SK-N-SH (cell line): ENCODE measurements at places on chromosomes 2 and 18.
A peak's percentile ranks its signal among the peaks of the same experiment; 100 is the strongest.

DNA sequence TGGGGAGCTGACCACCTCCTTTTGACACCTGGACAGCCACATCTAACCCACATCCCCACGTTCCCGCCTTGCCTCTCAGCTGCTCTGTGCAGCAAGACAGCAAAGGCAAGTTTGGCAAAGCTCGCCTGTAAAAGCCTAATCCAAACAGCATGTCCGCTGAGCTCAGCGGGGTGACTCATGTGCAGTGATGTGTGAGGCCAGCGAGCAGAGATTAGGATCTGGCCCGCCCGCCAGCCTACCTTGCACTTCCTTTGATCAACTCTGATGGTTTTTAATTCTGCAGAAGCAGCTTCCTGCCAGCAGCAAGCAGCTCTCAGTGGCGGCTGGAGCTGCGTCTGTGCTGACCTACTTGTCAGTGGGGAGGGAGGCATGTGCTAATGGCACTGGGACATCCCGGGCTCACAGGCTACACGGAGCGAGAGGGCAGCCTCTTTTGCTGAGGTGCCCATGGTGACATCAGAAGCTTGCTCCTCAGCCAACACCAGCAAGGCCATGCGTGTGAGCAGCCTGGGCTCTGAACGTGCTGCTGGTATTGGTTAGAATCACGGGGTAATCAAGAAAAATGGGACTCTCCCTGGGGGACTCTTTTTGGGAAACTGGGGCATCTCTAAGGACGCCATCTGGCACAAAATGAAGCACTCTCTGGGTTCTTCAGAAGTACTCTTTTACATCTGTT is 36.0 kb upstream of the EML4 start:
- DNase-seq = peak; percentile 85

- DNase-seq = peak; percentile 35
Observed at GRCh38 chr18:44681076-44681970, 635 bp downstream of the SETBP1 start.

DNA sequence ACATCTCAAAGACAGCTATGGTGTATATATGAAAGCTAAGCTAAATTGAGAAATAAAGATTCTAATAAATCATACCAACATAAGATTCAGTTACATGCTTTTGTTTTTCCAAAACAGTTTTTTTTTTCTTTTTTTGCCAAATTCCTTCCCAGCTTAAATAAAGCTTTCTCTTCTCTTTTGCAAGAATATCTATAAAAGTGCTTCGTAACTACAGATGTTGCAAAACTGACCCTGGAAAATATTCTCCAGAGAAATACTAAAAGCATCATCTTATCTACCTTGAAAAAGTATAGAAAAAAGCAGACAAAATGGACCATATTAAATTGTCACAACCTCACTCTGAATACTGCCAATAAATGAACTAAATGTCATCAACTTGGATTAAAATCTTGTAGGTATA is 38.7 kb downstream of the FANCL start:
- DNase-seq = no peak

DNA sequence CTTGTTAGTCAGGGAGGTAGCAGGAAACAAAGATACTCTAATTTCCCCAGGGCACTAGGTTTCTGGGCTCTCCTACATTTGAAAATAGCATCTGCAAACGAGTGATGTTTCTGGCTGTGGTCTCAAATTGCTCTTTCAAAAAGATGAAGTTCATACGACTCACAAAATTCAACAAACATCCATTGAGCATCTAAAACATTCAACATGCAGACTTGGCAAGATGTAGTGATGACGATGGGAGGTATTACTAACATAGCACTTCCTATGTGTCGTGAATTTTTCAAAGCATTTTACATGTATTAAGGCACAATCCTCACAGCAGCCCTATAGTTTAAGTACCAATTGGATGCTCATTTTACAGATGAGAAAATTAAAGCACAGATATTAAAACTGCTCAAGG is 5.2 kb downstream of the CCBE1 start:
- no peak for DNase-seq

- DNase-seq = no peak
Observed at GRCh38 chr2:144943293-144943941, 423.5 kb upstream of the ZEB2 start.

GRCh38 chr18:25881149-25881548 is 209.3 kb downstream of the SS18 start:
- no peak for DNase-seq

DNA sequence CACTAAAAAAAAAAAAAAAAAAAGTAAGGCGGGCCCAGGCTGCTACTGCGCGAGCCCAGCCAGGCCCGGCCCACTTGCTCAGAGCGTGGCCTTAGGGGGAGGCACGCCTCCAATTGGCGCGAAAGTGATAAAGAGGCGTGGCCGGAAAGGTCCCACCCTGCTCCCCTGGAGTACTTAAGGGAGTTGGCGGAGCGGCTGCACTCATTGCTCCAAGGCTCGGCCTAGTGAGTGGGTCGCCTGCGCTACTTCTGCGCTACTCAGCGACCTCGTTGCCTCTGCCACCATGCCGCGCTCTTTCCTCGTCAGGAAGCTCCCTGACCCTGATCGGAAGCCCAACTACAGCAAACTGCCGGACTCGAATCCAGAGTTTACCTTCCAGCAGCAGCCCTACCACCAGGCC is 36.9 kb downstream of the UNC80 start:
- no peak for DNase-seq

DNA sequence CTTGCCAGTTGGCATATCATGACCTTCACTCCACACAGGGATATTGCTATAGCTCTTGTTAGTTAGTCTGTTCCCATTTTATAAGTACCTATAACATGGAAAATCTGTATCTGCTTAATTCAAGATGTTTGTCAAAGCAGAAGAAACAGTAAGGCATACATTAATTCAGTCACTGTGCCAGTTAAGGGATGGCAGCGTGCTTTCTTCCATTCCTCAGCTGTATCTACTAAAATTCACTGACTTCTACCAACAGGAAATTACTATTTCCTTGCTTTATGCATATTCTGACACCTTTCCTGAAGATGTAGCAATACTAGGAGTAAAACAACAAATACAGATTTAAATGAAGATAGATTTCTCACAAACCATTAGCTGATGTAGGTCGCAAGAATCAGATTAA is 59.9 kb downstream of the RNF152 start:
- no peak for DNase-seq

DNA sequence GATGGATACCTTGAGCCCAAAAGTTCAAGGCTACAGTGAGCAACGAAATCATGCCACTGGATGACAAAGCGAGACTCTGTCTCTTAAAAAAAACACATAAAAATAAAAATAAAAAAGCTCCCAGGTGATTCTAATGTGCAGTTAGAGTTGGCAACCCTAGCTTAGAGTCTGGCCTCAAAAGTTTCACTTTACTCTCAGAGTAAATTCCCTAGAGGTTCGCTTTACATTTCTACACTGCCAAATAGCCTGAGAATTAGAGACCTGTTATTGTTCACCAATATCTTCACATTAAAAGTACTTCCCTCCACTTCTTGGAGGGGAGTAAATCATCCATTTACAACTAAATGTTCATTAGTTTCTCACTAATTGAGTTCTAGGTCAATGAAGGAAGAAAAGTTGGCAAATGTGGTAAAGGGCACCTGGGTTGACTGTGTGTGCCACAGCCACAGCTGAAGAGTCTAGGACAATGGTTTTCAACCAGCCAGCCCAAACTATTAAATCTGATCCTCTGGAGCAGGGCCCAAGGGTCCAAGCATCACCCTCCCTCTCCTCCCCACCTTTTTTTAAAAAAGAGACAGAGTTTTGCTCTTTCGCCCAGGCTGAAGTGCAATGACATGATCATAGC is 15.2 kb upstream of the TMEM37 start:
- DNase-seq = no peak

DNA sequence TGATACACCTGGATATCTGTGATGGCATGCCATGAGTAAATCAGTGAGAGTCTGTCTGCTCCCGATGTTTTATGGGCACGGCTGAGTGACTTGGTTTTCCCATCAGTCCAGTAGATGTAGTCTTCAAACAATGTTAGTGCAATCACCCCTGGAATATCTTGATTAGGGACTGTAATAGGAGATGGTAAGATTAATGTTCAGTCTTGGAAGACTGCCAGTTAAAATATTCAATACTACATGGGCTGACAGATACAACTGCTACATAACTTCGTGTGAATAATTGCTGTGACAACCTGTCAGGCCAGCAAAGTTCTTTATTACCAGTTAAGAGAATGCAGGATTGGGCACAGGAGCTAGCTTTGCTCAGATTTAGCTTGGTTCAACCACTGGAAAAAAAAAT is 1673.3 kb downstream of the LRP1B start:
- no peak for DNase-seq

- no peak for DNase-seq
Observed at GRCh38 chr2:223081789-223082188, 29.8 kb downstream of the KCNE4 start.

GRCh38 chr2:45399040-45399784 is 211.9 kb downstream of the SRBD1 start:
- no peak for DNase-seq

DNA sequence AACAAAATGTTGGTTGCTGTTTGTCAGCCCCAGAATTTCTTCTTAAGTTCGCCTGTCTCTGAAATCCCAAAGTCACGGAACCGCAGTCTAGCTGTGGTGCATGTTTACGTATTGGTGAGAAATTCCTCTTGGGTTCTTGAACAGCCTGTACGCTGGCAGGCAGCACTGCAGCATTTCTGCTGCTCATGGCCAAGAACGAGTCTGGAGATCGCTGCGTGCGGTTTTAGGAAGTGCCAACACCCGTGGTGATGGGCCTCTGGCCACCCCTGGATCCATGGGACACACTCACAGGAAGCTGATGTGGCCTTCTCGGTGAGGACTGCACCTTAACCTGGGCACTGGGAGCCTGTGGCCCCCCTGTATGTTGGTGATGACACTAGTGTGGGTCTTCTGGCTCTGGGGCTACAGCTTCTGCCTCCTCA is 23.7 kb downstream of the ASB1 start:
- no peak for DNase-seq

- DNase-seq = no peak
Observed at GRCh38 chr2:59920961-59921360, 632.5 kb downstream of the BCL11A start.

GRCh38 chr18:7256618-7257425 is 25.9 kb downstream of the LRRC30 start:
- DNase-seq = no peak

- no peak for DNase-seq
Observed at GRCh38 chr2:45944074-45944473, 292.6 kb downstream of the PRKCE start.

GRCh38 chr2:229301237-229301636 is 30.1 kb upstream of the PID1 start:
- DNase-seq = no peak

DNA sequence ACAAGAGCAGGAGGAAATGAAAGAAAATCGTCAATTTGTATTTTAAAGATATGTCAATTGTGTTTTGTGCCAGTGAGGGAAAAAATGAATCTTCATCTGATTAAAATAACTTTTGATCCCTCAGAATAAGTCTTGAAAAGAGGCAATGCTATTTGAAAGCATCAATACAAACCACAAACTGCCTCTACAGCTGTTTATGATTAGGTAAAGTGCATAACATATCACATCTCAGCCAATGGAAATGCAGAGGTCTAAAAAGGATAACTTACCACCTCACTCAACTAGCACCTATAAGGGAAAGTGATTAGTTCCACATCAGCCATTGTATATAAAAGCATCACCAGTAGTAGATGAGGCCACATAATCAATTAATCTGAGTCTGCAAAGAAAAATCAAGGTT is 492.2 kb upstream of the CDH2 start:
- DNase-seq = no peak

DNA sequence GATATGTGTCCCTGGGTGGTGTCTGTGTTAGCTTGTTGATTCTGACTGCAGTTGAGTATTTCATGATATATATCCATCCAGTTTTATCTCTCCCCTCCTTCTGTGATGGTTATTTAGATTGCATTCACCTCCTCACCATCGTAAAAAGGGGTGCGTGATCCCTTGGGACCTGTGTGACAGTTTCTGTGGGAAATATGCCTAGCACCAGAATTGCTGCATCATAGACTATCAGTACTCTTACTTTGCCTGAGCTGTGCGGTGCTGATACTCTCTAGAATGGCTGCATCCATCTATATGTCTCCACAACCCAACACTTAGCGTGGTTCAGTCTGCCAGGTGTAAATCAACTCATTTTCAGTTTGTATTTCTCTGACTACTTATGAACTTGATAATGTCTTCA is 34.3 kb downstream of the PKP4 start:
- DNase-seq = no peak

GRCh38 chr2:147430408-147430807 is 414.4 kb upstream of the ACVR2A start:
- DNase-seq = no peak

- DNase-seq = no peak
Observed at GRCh38 chr2:184304006-184304405, 294.3 kb upstream of the ZNF804A start.

- DNase-seq = no peak
Observed at GRCh38 chr2:46177461-46178089, 119.6 kb upstream of the EPAS1 start.

DNA sequence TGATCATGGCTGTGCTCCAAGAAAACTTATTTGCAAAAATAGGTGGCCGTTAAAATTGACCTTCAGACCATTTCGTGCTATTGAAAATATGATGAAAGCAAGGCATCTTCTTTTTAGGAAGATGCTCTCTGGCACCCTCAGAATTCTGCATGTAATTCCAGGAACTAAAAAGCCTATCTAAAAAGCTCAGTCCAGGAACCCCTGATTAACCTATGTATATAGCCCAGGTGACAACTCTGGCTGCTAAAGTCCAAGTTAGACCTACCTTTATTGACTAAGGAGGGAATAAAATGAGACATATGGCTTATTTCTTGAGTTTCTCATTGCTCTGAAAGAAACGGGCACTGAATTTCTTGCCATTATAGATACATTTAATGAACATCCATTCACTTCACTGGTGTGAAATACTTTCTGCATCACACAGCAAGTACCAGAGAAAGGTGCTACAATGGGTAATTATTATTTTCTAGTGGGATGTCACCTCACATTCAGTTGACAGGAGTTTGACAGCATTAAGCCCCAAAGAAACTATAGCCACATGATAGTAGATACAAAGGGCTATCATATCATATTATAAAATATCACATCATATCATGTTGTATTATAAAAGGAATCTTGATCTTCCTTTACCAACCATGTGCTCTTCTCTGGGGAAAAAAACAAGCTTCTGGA is 83.8 kb downstream of the EPHA4 start:
- DNase-seq = no peak

GRCh38 chr2:27261926-27262298 is 935 bp downstream of the SLC30A3 start:
- DNase-seq = no peak

DNA sequence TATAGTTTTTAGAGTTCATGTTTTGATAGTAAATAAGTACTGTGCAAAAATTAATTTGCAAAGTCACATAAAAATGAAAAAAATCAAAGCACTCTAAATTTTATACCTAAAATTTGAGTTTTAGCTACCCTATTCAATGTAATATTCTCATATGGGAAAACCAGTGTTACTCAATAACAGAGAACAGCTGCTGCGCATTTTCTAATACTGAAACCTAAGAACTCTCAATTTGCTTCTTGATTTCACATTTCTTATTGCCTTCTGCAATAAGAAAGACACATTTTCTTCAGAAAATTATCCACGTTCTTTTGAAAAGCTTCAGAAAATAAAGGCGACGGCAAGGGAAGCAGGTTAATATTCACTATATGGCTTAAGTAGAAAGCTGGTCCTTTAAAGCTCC is 199.1 kb upstream of the CCDC150 start:
- no peak for DNase-seq
